ENCODE measurements at places on chromosomes 11 and 22. TPM values are rescaled to one million over a fixed set of nuclear protein-coding genes. Genes with fewer than 3 reads are reported as not detected.

The UBQLN3 gene
- not detected for total RNA-seq

The TREH gene
- total RNA-seq, result not detected

The MSANTD2 gene
- 7.2 TPM for total RNA-seq

The SCN3B gene
- not detected for total RNA-seq

The CST6 gene
- total RNA-seq, result not detected

- H3K27ac ChIP-seq, result no peak overlapping the region
- H3K36me3 ChIP-seq, result no peaks in the 10 kb centered on the region
- H3K27me3 ChIP-seq, result peaks cover 7% of the 10 kb centered on the region
- no peak for DNase-seq
- H3K4me1 ChIP-seq, result no peaks in the 10 kb centered on the region
Observed at GRCh38 chr11:126627421-126627820, 271.9 kb downstream of the ST3GAL4 start.

DNA sequence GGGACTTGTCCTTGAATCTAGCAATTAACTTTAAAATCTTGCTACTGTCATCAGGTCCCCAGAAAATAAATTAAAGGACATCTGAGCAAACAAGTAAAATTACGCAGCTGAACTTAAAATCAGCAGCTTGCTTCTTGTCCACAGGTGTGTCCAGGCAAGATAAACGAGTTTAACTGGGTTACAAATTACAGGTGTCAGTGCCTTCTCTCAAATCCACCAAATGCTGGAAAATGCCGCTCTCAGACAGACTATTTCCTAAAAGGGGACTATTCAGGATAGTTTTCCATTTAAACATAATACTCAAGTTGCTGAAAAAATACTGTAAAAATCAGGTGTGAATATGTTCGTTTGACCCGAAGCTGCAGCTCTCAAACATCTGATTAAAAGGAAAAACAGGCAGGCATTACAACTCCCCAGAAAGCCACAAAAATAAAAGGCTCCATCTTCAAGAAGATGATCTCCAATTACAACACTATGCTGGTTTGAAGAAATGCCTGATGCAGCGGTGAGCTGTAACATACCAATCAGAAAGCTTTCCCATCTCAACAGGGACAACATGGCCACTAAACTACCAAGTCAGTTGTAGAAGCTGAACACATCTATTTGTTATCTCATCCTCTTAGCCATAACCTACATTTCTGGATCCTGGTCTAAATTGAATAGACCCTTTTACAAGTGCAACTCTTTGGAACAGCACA, 82.1 kb downstream of the CADM1 start:
- no peaks in the 10 kb centered on the region for H3K36me3 ChIP-seq
- no peak overlapping the region for H3K4me3 ChIP-seq
- H3K27me3 ChIP-seq, result no peaks in the 10 kb centered on the region
- H3K27ac ChIP-seq, result no peak overlapping the region
- no peaks in the 10 kb centered on the region for H3K4me1 ChIP-seq

GRCh38 chr11:28649922-28650321, 541.7 kb downstream of the METTL15 start:
- DNase-seq, result no peak
- no peak overlapping the region for H3K27ac ChIP-seq

GRCh38 chr11:35355102-35355749, 64.1 kb downstream of the SLC1A2 start:
- no peak overlapping the region for H3K4me3 ChIP-seq
- no peaks in the 10 kb centered on the region for H3K27me3 ChIP-seq
- H3K36me3 ChIP-seq, result no peaks in the 10 kb centered on the region
- H3K27ac ChIP-seq, result no peak overlapping the region

Measured in activated naive CD8-positive, alpha-beta T cell treated with anti-CD3 and anti-CD28 coated beads for 36 hours (primary cell).